ENCODE measurements at places on chromosomes 12 and 14. TPM values are rescaled to one million over a fixed set of nuclear protein-coding genes. Genes with fewer than 3 reads are reported as not detected.

- no peak for DNase-seq
These were observed 17.3 kb downstream of the SNRNP35 start for GRCh38 chr12:123475246-123475703.

GRCh38 chr14:52112336-52113018 is 43.6 kb upstream of the NID2 start:
- DNase-seq: no peak

ADCY4 gene
- 0.49 TPM for total RNA-seq

- no peak for DNase-seq
These were observed 50.1 kb downstream of the KLRG1 start for GRCh38 chr12:9039397-9039977.

KLHL33 gene
- not detected for total RNA-seq

GRCh38 chr14:104596451-104596918 is 8.1 kb downstream of the TMEM179 start:
- no peak for DNase-seq

PLEK2 gene
- not detected for total RNA-seq

DNA sequence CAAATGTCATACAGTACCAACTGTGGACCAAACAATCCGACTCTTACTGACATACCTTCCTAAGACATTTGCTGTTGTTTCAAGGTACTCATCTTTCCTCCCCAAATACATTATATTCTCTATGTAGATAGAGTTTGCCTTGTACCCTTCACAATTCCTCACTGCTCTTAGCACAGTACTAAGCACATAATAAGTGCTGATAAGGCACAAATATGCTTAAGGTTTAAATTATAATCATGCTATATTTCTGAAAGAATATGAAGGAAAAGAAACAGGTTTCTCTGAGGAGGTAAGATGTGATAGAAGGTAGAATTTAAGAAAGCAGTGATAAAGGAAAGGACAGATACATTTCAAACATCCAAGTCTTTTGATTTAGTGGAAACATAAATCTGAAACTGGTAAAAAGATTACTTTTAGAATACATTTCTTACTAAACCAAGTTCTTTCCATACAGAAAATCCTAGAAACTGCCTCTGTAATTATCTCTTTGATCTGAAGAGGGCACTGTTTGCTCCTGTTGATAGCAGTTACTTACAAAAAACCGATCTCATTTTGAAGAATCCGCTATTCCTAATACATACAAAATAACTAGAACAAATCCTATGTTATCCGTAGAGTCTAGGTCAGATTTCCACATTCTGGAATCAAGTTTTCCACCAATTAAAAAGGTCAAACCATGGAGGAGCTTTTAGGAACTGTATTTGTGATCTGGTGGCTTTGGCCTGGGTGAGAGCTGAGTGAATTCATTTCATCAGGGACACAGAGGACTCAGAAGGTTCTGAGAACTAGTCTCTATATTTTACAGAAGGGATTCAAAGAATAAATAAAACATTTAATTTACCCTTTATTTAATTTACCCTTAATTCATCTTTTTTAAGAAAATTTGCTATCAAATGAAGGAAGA is 311.9 kb downstream of the DAD1 start:
- no peak for DNase-seq

- no peak for DNase-seq
These were observed 16.9 kb downstream of the EVL start for GRCh38 chr14:100081997-100082625.

GRCh38 chr14:105549481-105549880 is 23.1 kb downstream of the TMEM121 start:
- DNase-seq: no peak

- no peak for DNase-seq
These were observed 290.9 kb downstream of the PPFIA2 start for GRCh38 chr12:81468206-81468605.

DNA sequence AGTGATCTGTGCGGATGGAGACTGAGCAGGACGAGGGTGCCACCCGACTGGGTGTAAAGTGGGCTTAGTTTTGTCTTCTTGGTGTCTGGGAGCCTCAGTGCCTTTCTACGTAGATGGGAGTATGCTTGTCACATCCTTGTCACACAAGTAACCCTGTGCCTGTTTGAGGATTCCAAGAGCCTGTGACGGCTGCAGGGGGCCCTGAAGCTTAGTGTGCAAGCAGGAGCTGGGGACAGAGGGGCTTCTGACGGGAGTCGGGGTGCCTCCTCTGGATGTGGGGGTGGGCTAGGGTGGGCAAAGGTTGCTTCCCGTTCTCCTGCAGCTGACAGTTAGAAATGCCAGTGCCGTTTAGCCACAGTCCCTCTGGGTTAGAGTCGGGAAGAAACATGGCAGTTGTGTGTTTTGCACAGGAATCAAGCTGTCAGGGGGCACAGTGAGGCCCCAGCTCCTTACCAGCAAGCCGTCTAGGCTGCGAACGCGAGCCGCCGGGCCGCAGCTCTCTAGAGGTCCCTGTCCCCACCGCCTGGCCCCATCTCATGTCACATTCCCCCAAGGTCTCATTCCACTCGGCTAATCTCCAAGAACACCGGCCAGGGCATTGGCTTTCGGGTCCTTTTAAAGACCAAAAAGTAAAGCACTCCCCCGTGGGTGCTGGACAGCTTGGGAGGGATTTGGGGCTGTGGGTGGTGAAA is 7.0 kb downstream of the RTL1 start:
- no peak for DNase-seq

TEX52 gene
- total RNA-seq: not detected

- no peak for DNase-seq
These were observed 61.8 kb downstream of the TSPAN9 start for GRCh38 chr12:3138941-3139511.

SPTB gene
- total RNA-seq: 0.18 TPM

DNA sequence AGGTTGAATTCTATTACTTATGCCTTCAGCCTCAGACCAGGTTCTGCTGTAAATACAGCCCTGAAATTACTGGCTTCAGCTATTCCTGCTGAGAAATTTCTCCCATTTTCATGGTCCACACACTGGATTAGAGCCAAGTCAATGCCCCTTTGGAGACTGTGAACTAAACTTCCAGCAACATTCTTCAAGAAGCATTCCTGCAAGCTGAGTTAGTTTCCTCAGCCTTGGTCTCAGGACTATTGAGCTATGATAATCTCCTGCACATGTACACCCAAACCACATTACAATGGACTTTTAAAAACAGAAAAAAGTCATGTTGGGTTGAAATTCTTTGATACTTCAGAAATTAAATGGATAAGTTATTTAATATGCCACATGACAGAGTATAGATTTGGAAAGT is 58.0 kb upstream of the AVPR1A start:
- no peak for DNase-seq

DPPA3 gene
- total RNA-seq: not detected

TOMM20L gene
- total RNA-seq: 0.52 TPM

- DNase-seq: no peak
These were observed 469.8 kb upstream of the FLRT2 start for GRCh38 chr14:85060121-85060520.

PROX2 gene
- total RNA-seq: not detected

GRCh38 chr12:70840656-70841350 is 79.7 kb downstream of the PTPRR start:
- no peak for DNase-seq

DNA sequence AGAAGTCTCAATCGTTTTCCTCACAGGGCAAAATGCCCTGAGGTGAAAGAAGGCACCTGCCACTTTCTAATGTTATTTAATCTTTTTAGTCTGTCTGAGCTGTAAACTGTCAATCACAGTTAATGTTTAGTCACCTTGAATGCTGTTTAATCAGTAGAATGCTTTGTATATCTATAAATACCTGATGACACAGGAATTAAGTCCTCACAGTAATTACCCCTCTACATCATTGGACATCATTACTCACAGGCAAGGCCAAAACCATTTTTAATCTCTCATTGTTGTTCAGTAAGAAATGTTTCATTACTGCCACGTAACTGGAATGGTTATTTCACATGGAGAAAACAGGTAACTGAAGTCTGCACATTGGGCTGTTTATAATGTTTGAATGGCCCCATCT is 178.8 kb downstream of the EXOC5 start:
- DNase-seq: no peak

ACRBP gene
- total RNA-seq: 2.4 TPM

GRCh38 chr12:120416490-120417216 is 21.3 kb upstream of the COX6A1 start:
- no peak for DNase-seq

DNA sequence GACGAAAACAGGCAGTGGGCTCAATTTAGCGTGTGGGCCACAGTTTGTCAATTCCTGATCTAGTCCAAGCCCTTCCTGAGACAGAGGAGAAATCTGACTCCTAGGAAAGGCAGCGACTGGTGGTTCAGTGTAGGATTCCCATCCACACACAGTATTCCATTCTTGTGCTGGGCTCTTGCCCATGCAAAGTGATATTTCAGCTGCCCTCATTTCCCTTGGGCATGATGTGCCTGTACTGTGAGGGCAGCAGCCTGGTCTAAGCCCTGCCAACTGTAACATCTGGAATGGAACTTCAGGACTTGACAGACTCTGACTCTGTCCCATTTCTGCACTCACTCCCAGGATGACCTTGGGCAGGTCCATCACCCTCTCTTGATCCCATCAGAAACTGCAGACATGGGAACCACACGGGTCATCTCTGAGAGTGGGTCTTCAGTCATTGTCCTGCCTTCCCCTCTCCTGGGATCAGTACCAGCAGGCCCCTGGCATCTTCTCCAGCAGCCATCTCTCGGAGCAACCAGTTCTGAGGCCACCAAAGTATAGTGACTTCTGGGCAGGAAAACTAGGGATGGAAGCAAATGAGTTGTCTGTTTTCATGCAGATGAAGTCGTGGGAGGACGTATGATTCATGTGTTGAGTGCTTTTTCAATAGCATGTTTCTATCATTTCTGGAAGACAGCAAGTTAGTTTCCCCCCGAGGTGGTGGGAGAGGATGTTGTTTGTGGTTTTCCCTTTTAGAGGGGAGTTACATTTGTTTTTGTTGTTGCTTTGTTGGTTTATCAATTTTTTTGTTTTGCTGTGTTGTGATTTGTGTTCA is 54.2 kb upstream of the BCL2L14 start:
- DNase-seq: no peak

- DNase-seq: no peak
These were observed 4.3 kb downstream of the GAPDH start for GRCh38 chr12:6538420-6539313.

DNA sequence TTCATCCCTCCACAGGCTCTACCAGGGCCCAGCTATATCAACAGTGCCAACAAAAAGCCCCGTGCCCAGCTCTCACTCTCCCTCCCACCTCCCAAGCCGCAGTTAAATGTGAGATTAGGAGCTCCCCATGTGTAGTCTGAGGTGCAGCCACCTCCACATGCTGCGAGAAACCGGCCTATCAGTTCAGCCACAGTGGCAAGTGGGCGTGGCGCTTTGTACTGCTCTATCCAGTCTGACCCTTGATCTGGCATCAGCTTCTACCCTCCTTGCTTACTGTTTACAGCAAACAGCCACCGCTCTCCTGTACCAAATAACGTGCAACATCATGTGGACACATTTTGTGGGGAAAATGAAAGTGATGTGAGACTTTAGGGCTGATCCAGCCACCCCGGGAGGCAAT is 1.7 kb downstream of the PLEK2 start:
- DNase-seq: no peak

GRCh38 chr12:58496411-58497190 is 423.7 kb downstream of the LRIG3 start:
- no peak for DNase-seq

FAM181A gene
- total RNA-seq: 13.4 TPM

DNA sequence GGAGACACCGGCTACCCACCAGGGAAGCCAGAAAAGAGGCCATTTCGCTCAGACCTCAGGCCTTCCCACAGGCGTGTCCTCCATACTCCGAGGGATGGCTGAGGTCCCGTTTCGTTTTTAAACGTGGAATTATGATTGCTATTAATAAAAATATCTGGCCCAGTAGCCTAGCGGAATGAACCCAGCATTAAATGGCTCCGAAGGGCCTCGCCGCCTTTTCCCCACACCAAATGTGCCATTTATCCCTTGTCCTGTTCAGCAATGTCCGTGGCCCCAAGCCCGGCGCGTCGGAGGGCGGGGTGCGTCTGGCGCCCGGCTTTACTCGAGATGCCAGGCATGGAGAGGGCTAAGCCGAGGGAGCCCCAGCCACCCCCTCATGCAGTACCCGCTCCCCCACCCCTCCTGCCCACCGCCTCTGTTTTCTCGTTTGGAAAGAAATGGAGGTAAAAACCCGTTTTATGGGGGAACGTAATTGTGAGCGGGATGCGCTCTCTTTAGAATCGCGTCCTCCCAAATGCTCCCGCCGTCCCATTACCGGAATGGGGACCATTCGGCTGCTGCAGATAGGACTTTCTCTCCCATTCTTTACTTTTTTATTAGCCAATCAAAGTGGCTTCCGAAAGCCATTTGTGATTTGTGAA is 5.7 kb downstream of the HOXC8 start:
- DNase-seq: no peak

GRCh38 chr12:114190971-114191370 is 215.0 kb downstream of the TBX5 start:
- no peak for DNase-seq

PYGL gene
- total RNA-seq: 45.3 TPM

GRCh38 chr12:64219145-64219544 is 3.0 kb downstream of the KICS2 start:
- no peak for DNase-seq

DNA sequence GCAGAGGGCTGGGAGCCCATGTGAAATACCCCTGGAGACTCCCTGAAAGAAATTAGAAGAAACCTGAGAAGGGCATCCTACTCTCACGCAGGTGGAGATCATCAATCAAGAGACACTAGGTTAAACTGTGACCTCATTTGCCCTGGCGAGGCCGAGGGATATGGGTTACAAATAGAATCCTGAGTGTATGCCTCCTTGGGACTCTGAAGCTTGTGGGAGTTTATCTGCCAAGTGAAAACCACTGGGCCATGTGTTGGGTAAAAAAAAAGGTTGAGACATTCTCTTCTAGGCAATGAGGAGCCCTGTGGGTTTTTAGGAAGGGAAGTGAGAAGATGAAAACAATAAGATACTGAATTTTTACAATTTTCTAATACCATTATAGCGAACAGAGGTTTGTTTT is 160.7 kb upstream of the ARID2 start:
- DNase-seq: no peak

DNA sequence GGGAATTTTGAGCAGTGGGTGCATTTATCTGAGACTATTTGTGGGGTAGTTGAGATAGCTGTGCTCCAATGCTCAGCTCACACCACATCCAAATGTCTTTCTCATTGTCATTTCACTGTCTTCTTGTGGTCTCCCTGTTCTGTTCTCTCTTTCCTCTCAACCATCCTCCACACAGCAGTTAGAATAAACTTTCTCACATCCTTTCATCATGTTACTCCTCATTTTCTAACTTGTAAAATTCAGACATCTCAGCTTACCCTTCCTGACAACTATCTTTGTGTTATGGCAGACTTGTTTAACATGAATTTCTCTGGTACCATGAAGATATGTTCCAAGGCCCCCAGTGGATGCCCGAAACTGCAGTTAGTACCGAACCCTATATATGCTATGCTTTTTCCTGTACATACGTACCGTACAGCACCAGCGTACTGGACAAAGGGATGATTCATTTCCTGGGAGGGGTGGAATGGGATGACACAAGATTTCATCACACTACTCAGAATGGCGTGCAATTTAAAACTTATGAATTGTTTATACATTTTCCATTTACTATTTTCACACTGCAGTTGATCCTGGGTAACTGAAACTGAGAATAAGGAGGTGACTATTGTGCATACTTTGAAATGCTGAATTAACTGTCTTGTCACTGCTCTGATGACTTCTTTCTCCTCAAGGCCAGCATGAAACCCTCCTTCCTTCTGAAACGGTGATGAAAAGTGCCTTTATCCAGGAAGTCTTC is 177.1 kb upstream of the SLC38A2 start:
- DNase-seq: no peak

GRCh38 chr12:109009766-109010165 is 11.1 kb downstream of the SVOP start:
- no peak for DNase-seq

- DNase-seq: no peak
These were observed 80.3 kb upstream of the TRAF3 start for GRCh38 chr14:102696856-102697495.

All from neural crest cell (in vitro differentiated cells).